Hematopoietic multipotent progenitor cell treated with erythropoietin and hydrocortisone succinate and interleukin-3 and kit ligand, for 15 days (in vitro differentiated cells): ENCODE measurements at places on chromosomes 1 and 21.
A peak's percentile ranks its signal among the peaks of the same experiment; 100 is the strongest.

DNA sequence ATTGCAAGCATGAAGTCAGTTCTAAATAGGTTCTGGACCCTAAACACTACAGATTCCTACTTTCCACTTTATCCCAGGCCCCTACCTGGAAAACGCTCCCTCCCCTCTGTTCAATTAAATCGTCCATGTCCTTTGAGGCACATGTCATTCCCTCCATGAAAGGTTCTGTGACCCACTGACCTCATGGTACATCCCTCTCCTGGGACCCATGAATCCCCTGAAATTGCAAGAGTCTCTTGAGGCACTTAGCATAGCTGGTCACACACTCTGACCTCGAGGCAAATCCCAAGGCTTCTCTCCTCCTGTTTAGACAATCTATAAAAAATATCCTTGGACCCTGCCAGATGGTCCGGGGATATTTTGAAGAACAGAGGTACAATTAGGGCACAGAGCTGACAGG lies 34.3 kb upstream of the KRTAP19-8 start:
- DNase-seq: no peak

GRCh38 chr1:161267321-161267720 lies 8.8 kb downstream of the PCP4L1 start:
- no peak for DNase-seq

DNA sequence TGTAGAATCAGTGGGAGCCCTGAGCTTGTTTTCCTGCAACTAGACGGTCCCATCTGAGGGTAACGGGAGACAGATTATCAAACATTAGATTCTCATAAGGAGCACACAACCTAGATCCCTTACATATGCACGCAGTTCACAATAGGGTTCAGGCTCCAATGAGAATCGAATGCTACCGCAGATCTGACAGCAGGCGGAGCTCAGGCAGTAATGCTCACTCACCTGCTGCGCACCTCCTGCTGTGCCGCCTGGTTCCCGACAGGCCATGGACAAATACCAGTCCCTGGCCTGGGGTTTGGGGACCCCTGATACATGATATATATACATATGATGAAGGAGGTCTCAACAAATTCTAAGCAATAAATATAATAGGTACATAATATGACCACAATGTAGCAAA lies 19.7 kb upstream of the SMIM12 start:
- no peak for DNase-seq

DNA sequence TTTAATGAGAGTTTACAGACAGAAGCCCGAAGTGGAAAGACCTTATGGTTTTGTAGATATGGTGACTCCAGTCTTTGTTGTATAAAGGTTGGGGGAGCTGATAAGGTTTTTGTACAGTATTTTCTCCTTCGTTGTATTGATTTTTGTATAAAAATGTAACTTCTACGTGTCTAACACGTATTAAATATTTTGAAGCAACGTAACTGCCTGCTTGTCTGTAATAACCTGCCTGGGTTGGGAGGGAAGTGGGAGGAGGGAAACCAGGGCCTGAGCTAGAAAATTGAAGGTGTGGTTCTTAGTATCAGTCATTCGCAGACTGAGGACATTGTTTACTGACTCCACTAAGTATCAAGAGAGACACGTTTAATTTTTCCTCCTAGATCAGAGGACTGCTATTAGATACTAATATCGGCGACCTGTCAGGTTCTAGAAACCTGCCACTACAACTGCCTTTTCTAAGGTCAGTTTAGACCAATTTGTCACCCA lies 2.2 kb downstream of the IER5 start:
- DNase-seq: peak; percentile 68

GRCh38 chr1:247111700-247112478 lies 7.7 kb upstream of the ZNF669 start:
- DNase-seq: no peak

DNA sequence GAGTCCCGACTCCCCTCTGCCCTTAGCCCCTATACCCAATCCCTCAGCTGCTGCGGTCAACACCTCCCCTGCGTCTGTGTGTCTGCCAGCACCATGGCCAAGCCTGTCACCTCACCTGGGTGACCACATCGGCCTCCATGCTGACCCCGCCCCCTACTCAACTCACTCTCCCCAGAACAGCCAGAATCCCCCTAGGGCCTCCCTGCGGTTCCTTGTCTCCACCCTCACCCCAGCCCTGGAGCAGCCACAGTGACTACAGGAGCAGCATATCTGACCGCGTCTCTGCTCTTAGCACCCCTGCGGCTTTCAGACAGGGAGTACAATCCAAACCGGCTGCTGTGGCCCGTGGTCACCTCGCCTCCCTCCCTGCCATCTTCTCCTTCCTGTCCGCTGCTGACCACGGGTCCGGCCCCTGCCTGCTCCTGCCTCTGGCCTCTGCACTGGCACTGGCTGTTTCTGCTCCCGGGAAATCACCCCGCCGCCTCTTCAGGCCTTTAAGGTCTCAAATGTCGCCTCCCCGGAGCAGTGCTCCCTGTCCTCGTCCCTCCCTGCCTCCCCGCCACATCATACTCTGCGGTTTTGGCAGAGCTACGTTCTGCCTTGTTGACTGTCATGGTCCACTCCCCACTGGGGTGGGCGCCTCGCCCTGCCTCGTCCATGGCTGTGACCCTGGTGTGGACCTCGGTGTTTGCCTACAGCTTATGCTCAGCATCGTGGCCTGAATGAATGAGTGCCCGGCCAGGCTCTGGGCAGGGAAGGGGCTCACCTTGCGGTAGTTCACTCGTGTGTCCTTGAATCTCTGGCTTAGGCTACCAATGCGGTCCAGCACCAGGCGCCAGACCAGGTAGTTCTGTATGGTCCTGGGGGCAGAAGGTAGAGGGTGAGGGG lies 11.1 kb downstream of the PRXL2B start:
- no peak for DNase-seq

GRCh38 chr1:77794550-77794949 lies 15.1 kb downstream of the MIGA1 start:
- DNase-seq: no peak

DNA sequence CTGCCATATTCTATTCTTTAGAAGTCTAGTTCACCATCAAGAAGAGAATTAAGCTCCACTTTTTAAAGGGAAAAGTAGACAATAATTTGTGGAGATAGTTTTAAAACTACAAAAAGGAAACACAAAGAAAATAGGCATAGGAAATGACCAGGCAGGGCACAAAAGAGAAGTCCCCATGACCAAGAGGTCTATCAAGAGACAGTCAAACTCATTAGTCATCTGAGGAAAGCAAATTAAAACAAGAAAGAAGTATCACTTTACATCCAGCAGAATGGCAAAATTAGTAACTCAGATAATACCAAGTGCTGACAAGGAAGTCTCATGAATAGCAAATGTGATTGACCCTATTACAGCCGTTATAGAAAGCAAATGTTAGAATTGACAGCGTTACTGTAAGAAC lies 243.7 kb upstream of the SNX7 start:
- DNase-seq: no peak
